ENCODE measurements at places on chromosomes 1 and 21.

GRCh38 chr1:214066190-214066589 is 78.4 kb downstream of the PROX1 start:
- DNase-seq, result no peak

DNA sequence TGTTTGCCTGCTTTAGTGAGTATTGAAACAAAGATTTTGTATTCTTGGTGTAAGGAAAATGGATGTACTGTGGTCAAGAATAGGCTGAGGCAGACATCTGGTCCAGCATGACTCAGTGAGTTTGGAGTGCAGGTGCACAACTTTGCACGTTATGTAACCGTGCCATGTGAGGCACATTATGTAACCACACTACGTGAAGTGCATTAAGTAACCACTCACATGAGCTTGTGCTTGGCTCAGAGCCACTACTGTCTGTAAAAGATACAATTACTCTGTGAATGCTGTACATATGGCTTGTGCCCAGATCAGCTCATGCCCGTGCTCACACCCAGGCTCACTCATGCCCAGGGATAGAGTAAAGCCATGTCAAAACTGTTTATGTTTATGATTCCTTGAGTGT is 216.8 kb downstream of the CTH start:
- DNase-seq, result no peak

DNA sequence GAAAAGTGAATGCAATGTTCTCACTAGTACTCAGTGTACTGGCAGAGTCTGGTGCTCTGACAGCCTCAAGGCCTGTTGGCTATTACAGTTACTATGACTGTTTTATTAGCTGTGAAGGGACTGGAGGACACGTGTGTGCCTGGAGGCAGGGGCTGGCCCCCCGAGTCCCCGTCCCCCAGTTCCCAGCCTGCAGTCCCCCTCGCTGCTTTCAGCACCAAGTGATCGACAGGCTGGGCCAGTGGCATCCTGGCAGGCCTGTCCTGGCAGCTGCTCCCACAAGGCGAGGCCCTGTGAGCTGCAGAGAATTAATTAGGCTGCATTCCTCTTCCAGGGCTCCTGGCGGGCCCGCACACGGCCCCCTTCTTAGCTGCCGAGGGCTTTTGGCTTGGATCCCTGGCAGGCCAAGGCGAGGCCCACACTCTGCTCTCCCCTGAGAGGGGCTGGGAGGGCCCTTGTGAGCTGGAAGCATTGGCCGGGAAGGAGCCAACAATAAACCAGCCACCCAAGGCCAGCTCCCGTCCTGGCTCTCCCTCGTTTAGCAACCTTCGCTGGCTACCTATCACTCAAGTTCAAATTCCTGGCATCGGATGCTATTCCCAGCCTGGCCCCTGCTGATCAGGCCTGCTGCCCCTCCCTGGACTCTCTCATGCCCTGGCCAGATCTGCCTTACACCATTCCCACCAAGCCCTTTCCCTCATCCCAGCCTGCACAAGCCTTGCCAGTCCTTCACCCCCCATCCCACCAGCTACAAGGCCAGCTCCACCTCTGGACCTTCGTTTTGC is 9.8 kb downstream of the EDN2 start:
- no peak for DNase-seq

- no peak for DNase-seq
These were observed 19.2 kb downstream of the CRCT1 start for GRCh38 chr1:152533327-152533938.

DNA sequence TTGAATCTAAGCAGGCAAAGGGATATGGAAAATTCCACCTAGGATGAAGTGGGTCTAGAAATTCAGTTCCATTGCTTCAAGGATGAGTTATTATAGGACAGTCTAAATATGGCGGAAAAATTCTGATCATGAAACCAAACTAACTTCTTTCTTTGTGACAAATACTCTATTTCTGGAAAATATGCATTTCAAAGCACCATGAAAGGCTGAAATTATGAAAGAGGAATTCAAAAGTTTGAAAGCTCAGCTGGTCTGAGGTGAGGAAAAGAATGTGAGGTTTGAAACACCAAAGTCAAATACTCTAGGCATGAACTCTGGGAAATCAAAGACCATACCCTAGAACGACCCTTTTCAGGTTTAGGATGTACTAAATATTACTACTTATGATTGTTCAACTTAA is 36.4 kb upstream of the COL11A1 start:
- no peak for DNase-seq

GRCh38 chr1:58047265-58047858 is 499.2 kb downstream of the OMA1 start:
- DNase-seq, result no peak

GRCh38 chr1:30129001-30129408 is 594.4 kb downstream of the MATN1 start:
- no peak for DNase-seq

- DNase-seq, result no peak
These were observed 1.7 kb upstream of the IKBKE start for GRCh38 chr1:206468571-206468970.

DNA sequence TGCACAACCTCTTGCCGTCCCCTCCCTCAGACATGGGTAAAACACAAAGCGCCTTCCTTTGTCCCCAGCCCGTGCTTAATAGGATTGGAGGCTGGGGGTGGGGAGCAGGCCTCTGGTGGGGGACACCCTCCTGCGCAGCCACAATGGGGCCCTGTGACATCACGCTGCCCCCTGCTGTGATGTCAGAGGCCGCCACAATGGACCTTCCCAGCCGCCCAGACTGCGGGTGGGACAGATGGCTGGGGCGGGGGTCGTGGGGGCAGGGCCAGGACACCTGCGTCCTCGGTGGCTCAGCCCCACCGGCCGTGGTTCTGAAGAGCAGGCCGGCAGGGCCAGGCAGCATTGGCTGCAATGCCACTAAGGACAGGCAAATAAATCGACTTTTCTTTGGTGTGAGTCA is 39.9 kb downstream of the EPHA2 start:
- DNase-seq, result no peak
